Astrocyte of the spinal cord (primary cell): ENCODE measurements at places on chromosomes 7 and 10.

DNA sequence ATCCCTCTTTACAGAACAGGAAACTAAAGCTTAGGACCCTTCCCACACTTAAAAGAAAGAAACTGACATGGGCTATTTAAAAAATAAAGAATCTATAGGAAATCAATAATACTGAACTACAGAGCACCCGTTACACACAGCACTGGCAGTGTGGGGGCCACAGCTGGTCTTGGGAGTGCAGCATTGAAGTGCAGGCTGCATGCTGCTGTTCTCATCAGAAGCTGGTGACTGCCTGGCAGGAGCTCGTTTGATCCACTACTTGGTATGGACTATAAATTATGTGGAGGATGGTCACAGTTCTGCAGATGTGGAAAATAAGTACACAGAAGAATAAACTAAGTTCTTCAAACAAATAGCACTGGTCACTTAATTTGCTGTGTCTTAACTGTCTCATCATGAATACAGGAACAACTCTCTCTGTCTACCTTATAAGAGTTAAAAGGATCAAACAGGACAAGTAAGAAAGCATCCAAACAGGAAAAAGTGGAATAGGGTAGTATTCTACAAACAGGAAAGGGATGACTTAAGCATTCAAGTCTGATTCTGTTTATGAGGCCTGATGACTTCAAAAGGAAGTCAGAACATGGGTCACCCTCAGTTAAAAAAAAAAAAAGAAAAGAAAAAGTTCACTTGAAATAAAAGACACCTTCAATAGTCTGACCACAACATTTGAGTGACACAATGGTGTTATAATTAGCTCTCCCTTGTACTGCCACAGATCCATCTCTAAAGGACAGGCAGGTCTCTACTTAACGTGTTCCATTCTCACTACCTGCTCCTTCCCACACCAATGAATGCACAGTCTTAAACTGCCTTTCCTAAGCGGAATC is 21.0 kb downstream of the DOCK4 start:
- DNase-seq, result no peak

GRCh38 chr7:8064828-8065227 is 96.2 kb downstream of the GLCCI1 start:
- DNase-seq, result no peak

GRCh38 chr10:26081459-26081858 is 135.1 kb upstream of the GAD2 start:
- no peak for DNase-seq

GRCh38 chr10:86335257-86335656 is 31.3 kb downstream of the GRID1 start:
- no peak for DNase-seq

GRCh38 chr7:116052006-116052405 is 21.4 kb upstream of the TFEC start:
- peak; percentile 7 for DNase-seq

- DNase-seq, result peak; percentile 0
These were observed 620.0 kb downstream of the CNTNAP2 start for GRCh38 chr7:146736446-146737190.

DNA sequence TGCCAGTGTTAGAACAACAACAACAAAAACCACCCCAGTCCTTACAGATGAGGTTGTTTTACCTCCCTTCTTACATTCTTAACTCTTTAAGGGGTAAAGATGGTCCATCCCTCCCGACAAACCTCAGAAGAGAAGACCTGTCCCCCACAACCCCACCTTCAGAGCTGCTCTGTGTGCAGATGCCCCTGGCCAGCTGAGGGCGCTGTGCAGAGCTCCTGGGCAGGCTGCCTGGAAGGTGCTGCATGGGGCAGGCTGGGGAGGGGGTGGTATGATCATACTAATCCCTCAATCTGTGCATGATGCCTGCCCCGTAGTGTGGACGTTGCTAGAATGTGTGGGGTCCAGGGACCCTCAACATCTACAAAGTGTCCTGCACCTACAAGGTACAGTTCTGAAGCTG is 387.1 kb downstream of the INHBA start:
- no peak for DNase-seq
